ENCODE measurements at places on chromosomes 2 and 18.

DNA sequence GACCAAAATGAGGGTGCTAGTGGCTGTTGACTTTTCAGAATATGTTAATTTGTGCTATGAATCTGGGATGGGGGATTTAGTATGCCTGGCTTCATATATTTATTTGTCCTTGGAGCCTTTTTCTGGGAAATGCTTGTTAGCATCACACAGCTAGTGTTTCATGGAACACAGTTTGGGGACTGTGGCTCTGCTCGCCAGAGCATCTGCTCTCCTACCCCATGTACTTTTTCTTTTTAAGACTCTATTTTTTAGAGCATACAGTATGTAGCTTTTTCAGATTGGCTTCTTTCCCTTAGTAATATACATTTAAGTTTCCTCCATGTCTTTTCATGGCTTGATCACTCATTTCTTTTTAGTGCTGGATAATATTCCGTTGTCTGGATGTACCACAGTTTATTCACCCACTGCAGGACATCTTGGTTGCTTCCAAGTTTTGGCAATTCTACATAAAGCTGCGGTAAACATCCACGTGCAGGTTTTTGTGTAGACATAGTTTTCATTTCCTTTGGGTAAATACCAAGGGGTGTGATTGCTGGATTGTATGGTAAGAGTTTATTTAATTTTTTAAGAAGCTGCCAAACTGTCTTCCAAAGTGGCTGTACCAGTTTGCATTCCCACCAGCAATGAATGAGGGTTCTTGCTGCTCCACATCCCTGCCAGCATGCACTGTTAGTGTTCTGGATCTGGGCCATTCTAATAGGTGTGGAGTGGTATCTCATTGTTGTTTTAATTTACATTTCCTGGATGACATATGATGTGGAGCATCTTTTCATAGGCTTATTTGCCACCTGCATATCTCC is 44.1 kb downstream of the EFR3B start:
- no peak for DNase-seq

DNA sequence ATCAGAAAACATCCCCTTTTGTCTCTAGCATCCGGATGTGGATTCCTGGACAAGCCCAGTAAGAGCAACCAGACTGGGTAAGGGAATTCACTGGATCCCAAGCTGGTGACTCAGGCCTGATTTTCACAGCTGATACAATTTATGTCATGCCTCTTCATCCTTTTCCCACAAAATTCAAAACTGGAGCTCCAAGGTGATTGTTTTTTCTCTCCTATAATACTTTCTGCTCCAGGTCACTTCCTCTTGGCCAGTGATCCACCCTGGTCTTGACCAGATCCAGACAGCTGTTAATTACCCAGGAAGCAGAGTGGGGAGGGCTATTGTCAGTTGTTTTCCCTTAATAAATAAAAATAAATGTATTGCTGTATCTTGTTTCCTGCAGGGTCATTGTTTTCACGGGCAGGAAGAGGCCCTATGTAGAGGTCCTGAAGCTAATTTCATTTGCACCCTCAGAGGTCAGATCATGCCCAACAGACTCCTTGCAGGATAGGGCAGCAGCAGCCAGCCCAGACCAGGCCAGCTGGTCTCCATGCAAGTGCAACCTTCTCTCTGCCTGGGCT is 57.6 kb downstream of the EVA1A start:
- no peak for DNase-seq

DNA sequence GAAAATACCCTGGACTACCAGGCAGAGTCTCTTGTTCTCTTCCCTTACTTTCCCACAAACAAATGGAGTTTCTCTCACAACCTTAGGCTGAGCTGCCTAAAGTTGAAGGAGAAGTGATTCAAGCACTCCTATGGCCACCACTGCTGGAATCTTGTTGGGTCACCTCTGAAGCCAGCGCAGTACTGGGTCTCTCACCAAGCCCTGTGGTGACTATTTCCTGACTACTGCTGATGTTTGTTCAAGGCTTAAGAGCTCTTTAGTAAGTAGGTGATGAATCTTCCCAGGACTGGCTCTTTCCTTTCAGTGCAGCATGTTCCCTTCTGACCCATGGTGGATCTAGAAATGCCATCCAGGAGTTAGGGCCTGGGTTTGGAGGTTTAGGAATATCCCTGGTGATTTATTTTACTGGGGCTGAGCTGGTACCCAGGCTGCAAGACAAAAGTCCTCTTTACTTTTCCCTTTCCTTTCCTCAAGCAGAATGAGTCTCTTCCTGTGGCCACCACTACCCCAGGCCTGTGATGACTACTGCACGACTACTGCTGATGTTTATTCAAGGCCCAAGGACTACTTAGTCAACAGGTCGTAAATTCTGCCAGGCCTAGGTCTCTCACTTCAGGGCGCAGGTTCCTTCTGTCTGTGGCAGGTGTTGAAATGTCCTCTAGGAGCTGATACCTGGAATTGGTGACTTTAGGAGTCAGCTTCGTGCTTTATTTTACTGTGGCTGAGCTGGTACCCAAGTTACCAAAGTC is 121.8 kb downstream of the SLC4A10 start:
- DNase-seq: no peak

DNA sequence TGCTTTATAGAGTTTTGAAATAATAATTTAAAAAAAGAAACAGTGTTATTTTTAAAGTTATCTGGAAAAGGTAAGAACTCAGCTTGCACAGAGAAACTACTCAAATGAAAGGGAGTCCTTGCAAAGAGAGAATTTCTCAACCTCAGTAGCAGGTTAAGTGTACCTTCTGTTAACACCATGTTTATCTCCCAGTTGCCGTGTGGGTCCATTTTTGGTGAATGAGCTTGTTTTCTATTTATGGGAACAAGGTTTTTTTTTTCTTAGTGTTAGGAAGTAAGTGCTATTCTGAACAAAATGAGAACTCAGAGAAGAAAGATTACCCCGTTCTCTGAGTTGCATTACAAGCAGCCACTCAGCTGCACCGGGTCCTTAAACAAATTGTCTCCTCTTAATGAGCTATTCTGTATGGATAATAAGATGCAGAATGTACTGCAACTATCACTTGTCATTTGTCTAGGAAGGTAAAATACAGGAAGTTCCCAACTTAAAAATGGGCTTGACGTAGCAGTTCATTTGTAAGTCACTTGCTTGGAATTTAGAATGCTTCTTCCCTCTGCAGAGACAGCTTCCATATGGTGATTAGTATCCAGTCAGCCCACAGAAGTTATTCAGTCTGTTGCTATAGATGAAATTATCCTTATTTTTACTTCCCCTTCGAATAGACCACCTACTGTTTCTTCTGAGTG is 74.9 kb downstream of the LTBP1 start:
- no peak for DNase-seq

GRCh38 chr2:18050001-18050400 is 171.5 kb downstream of the KCNS3 start:
- DNase-seq: no peak

- DNase-seq: no peak
These were observed 439.8 kb upstream of the LYPD1 start for GRCh38 chr2:133109772-133110171.

GRCh38 chr2:181573140-181573736 is 83.7 kb downstream of the CERKL start:
- DNase-seq: no peak

- no peak for DNase-seq
These were observed 34.0 kb downstream of the EPAS1 start for GRCh38 chr2:46331109-46331766.

DNA sequence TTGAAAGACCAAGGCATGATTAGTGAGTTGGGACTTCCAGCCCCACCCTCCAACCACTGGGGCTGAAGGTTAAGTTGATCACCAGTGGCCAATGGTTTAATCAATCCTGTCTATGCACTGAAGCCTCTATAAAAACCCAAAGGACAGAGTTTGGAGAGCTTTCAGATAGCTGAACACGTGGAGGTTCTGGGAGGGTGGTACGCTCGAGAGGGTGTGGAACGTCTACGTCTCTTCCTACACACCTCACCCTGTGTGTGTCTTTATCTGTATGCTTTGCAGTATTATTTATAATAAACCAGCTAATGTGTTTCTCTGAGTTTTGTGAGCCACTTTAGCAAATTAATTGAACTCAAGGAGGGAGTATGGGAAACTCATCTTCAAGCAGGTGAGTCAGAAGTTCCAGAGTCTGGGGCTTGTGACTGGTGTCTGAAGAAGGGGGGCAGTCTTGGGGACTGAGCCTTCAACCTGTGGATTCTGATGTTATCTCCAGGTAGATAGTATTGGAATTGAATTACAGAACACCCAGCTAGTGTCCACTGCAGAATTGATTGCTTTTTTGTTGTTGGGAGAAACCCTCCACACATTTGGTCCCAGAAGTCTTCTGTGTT is 20.3 kb downstream of the ACTR3 start:
- no peak for DNase-seq

DNA sequence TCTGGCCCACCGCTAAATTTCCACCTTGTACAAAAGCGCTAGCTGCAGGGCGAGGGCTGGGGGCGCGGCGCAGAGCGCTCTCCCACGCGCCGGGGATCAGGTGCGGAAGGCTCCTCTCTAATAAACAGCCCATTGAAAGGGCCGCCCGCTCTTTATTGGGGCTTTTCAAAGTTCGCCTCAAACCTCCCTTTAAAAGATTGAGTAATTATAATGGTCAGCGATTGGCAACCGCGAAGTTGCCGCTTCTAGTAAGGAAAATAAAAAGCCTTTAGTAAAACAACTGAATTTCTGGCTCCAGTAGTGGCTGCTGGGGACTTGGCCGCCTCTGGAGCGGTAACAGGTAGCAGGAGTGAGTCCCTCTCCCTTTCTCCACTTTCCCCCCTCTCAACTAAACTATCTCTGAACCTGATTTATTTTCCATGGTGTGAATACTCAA is 755 bp downstream of the NEUROD1 start:
- DNase-seq: no peak

DNA sequence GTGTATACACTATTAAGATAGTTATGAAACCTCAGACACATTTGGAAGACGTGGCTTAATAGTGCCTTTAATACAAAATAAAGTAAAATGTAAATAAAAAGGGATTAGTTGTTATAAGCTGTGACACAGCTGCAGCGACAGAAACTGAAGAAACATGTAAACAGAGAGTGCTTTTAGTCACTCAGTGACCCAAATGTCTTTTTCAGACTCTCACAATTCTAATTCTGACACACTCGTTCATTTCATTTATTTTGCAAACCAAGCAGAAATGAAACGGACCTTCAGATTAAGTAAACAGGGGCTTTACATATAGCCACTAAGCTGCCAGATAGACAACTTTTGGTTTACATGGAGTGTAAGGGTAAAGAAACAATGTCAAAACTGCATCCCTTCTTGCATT is 181.0 kb upstream of the ETAA1 start:
- no peak for DNase-seq

DNA sequence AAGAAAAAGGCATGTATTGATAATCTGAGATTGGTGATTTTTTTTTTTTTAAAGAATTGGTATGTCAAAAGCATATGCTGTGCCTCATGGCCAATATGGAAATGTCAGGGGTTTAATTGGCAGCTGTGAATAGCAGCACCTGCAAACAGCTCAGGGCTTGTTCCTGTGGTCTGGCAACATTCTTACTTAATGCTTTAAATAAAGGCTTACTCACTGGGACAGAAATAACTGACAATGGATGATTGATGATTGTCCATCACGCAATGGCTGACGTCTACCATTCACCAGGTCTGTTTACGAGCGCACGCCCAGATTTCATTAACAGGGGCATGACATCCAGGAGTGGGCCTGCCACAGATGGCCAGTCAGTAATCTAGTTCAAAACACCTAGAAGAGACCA is 66.7 kb downstream of the ETAA1 start:
- DNase-seq: no peak

DNA sequence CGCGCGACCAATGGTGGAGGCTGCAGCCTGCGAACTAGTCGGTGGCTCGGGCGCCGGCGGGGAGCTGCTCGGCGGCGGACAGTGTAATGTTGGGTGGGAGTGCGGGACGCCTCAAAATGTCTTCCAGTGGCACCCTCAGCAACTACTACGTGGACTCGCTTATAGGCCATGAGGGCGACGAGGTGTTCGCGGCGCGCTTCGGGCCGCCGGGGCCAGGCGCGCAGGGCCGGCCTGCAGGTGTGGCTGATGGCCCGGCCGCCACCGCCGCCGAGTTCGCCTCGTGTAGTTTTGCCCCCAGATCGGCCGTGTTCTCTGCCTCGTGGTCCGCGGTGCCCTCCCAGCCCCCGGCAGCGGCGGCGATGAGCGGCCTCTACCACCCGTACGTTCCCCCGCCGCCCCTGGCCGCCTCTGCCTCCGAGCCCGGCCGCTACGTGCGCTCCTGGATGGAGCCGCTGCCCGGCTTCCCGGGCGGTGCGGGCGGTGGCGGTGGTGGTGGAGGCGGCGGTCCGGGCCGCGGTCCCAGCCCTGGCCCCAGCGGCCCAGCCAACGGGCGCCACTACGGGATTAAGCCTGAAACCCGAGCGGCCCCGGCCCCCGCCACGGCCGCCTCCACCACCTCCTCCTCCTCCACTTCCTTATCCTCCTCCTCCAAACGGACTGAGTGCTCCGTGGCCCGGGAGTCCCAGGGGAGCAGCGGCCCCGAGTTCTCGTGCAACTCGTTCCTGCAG is at the start of gene HOXD9:
HOXD9 (plus strand) TSS at position 37 of the 728 bp plus-strand sequence; CDS start at position 87, 50 bp downstream.
- no peak for DNase-seq

DNA sequence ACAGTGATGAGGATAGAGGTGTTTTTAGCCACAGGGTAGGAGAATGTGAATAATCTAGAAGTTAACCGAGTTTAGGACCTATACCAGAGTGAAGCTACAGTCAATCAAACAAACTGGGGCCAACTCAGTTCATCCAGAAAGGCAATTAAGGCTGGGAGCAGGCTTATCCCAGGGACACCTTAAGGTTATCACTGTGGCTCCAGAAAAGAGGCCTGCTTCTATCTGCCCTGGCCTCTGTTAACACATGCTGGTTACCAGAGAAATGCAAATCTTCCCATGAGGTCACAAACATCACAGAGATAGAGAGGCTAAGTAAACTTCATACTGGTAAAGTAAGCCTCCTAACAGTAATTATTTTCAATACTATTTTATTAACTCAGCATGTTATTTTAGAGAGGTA is 93.2 kb upstream of the GRB14 start:
- no peak for DNase-seq

DNA sequence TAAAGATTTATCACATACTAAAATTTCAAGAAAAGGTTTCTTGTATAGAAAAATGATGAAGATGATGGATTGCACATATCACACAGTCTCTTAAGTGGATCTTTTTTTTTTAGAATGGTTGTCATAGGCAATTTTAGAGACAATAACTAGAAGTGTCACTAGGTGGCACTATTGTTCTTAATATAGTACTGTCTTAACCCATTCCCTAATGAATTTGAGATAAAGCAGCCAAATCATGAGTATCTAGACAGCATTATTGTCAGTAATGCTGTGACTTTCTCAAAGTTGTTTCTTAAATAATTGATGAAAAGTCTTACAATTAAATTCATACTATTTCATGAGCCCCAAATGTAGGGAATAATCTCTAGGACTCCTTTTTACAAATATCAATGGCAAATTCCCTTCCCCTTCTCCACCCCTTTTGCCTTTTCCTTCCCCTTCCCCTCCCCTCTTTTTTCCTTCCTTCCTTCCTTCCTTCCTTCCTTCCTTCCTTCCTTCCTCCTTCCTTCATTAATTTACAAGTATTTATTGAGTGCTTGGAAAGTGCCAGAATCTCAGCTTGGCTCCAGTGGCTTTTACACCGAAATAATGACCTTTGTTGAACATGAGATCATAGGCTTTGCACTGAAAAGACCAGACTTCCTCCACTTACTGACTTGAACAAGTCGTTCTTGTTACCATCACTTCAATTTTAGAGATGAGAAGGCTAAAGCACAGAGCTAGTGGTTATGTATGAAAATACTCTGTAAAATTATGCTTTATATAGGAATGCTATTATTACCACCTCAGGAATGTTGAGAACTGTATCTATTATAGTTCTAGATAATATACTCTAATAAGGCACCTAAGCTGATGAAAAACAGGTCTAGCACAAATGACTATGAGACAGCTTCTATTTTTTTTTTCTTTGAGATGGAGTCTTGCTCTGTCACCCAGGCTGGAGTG is 19.8 kb downstream of the MYL12B start:
- DNase-seq: no peak
